SJSA1 (cell line): ENCODE measurements at places on chromosomes 11 and 22. TPM values are rescaled to one million over a fixed set of nuclear protein-coding genes. Genes with fewer than 3 reads are reported as not detected.

- no peak for DNase-seq
Measured at GRCh38 chr22:37802310-37803194, 5.2 kb upstream of the GCAT start.

- no peak for DNase-seq
Measured at GRCh38 chr11:67202028-67202427, 64.2 kb upstream of the GRK2 start.

- DNase-seq: peak; percentile 1
Measured at GRCh38 chr11:125165111-125165842, 726 bp downstream of the PKNOX2 start.

GRCh38 chr11:97461044-97461880, 1071.4 kb downstream of the JRKL start:
- DNase-seq: no peak

DNA sequence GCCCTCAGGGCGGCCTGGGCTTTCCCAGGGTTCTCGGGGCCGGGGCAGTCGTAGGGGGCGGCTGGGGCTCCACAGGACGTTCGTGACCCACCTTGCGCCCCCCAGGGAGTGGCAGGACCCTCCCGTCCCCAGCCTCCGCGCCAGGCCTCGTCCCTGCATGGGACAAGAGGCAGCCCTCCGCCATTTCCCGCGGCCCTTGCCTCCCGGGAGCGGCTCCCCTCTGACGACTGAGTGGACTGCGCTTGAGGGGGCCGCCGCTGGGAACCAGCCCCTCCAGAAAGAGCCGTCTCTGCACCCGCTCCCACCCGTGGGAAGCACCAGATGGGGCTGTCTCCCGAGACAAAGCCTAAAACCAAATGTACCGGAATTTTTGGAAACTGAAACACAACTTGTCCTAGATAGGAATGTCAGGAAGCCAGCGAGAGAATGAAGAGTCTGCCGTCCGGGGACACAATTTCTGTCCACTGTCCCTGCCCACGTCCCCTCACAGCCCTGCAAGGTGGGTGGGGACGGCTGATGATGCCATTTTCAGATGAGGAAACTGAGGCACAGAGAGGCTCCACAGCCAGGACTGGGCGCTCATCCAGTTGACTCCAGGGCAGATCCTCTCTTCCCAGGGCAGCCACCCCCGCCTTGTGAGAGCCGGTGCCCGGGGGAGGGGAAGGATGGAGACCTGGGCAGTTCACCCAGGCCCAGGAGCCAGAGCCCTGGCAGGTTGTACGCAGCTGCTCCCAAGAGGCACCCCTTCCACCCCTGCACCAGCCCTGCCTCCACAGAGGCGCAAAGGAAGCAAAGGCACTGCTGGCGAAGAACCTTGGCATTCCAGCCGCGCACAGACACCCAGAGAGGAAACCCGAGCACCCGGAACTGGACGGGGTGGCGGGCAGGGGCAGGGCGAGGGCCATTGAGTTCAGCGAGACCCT, 18.1 kb upstream of the PICK1 start:
- DNase-seq: no peak

- no peak for DNase-seq
Measured at GRCh38 chr11:33480626-33481025, 220.0 kb downstream of the C11orf91 start.

- peak; percentile 84 for DNase-seq
Measured at GRCh38 chr11:69352715-69353319, 58.9 kb downstream of the MYEOV start.

GRCh38 chr11:134116210-134116609, 47.3 kb downstream of the JAM3 start:
- DNase-seq: no peak

DNA sequence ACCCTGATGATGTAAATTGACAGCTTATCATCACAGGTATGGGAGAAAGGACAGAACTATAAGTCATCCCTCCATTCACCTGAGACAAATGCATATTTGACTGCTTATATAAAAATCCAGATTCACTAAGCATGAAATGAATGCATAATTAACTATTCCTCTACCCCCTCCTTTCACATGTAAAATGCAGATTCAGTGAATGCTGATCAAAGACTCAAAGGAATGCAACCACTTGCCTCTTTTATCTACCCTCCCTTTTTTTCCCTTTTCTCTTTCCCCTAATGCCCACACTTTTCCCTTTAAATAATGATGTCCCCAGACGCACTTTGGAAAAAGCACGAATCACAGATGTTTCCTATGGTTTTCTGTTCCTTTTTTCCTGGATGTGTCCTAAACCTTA, 4.5 kb upstream of the PLAAT4 start:
- DNase-seq: no peak

- DNase-seq: no peak
Measured at GRCh38 chr22:27350306-27350705, 451.2 kb downstream of the MN1 start.

DNA sequence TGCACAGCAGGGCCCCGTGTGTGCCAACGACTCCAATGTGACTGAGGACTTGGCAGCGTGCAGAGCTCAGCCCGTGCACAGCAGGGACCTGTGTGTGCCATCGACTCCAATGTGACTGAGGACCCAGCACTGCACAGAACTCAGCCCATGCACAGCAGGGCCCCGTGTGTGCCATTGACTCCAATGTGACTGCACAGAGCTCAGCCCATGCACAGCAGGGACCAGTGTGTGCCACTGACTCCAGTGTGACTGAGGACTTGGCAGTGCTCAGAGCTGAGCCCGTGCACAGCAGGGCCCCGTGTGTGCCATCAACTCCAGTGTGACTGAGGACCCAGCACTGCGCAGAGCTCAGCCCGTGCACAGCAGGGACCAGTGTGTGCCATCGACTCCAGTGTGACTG, 347.8 kb upstream of the B3GAT1 start:
- no peak for DNase-seq

GRCh38 chr11:108853864-108854263, 189.0 kb downstream of the DDX10 start:
- no peak for DNase-seq

GRCh38 chr11:69915151-69915500, 95.9 kb upstream of the FGF3 start:
- no peak for DNase-seq

GRCh38 chr11:47797633-47798032, 30.5 kb upstream of the FNBP4 start:
- DNase-seq: no peak

DNA sequence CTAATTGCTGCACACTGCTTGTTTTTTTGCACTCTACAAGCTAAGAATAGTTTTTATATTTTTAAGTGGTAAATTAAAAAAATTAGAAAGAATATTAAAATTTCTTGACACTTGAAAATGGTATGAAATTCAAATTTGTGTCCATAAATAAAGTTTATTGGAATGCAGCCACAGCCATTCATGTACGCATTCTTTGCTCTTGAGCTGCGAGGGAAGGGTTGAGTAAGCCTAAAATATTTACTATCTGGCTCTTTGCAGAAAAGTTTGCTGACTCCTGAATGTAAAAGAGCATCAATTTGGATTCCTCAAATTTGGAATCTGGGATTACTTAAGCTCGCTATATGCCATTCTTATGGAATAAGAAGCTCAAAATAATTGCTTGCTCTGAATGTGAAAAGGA, 3.4 kb upstream of the ADAMTS8 start:
- no peak for DNase-seq

DNA sequence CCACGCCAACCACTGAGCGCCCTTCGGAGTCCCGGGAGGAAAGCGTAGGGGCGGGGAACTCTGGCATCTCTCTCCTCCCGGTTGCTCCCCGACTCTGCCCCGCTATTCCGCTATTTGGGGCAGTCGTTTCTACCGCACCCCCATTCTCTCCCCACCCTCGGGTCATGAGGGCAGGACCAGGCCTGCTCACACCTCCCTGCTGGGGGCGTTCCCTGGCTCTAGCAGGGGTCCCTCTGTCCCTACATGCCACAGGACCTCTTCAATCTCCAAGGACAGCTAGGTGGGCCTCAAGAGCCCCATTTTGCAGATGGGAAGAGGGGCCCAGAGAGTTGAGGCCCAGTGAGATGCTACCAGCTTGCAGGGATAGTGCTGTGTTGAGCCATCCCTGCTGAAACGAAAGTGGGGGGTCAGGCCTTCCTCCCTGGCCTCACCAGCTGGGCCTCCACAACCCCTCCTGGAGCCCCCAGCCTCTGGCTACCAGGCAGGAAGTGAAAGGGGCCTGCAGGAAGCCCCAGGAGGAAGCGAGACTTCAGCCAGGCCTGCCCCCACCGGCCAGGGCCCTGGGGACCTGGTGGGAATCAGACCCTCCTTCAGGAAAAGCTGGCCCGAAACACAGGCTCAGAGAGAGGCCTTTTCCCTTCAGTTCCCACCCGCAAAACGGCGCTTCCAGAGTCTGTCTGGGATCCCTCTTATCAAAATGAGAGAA, 5.5 kb upstream of the SHISA8 start:
- no peak for DNase-seq

DNA sequence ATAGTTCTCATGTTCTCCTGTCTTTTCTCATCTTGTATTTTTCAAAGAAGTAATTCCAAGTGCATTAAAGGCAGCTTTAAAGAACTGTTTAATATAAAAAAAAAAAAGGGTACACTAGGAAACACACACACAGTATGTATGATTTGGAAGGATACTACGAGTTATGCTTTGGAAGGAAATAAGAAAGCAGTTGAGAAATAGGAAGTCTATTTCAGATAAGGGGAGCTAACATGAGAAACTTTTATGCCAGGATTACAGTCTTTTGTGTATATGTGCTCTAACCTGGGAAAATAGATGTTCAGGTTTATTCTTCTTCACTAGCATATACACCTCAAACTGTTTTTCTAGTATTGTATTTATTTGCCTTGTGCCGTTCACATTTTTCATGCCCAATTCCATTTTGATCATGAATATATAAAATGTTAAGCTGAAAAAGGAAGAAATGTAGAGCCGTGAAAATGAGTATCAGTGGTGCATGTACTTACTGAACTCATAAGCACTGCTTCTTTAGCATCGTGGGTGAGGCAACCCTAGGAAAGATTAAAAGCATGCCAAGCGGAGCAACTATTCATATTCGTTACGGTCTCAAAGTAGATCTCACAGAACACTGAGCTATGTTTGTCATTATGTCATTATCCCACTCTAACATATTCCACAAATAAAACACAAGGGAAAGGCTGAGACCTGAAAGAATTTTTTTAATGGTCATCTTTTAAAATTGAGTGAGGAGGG, 59.6 kb downstream of the GUCY1A2 start:
- no peak for DNase-seq

GRCh38 chr22:28817919-28818859, 17.8 kb upstream of the XBP1 start:
- DNase-seq: no peak

DNA sequence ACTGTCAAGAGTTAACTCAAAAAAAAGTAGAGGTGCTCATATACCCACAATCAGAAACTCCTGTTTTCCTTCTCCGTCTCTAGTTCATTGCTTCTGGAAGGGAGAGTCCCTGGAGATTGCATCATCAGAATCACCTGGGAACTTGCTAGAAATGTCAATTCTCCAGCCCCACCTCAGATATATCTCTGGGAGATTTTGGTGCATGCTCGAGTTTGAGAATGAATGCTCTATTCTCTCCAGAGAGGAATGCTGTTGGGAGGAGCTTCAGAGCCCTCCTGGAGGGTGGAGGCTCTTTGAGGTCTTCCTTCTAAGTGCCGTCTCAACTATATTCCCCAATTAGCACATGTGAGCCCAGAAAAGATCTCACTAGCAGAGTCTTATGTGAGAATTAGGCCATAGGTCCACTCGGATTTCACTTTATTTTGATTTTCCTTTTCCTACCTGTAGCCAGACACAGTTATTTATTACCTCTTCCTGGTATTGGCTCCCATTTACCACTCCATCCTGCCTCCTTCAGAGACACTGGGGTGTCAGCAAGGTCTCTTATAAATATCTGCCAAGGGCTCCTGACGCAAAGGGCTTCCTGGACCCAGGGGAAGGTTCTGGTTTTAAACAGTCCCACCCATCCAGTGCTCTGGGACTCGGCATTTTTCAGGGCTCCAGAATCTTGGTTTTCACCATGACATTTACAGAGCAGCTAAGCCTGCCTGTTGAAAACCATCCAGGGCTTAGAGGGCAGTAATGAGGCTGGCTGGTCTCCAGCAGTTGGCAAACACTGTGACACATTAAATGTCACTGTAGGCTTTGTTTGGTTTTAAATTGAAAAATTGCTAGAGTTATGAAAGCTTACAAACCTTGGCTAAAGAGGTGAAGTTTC, 136.2 kb downstream of the CD44 start:
- DNase-seq: no peak

- no peak for DNase-seq
Measured at GRCh38 chr11:27465629-27466028, 7.0 kb downstream of the LGR4 start.

DNA sequence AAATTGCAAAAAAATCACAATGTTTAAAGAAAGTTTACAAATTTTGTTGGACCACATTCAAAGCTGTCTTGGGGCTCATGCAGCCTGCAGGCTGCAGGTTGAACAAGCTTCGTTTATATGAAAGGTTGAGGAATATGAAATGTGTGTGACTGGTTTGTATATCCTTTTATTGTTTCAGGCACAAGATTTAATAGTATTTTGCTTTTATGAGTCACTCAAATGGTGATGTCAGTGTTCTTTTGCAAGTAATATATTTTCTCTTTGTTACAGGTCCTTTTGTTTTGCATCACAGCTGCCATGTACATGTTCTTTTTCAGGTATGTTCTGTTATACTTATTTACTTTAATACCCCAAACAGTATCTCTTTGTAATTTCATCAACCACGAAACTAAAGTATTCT, 198.6 kb downstream of the TMEM135 start:
- DNase-seq: no peak

GRCh38 chr11:109654091-109654490, 232.1 kb downstream of the C11orf87 start:
- no peak for DNase-seq

DNA sequence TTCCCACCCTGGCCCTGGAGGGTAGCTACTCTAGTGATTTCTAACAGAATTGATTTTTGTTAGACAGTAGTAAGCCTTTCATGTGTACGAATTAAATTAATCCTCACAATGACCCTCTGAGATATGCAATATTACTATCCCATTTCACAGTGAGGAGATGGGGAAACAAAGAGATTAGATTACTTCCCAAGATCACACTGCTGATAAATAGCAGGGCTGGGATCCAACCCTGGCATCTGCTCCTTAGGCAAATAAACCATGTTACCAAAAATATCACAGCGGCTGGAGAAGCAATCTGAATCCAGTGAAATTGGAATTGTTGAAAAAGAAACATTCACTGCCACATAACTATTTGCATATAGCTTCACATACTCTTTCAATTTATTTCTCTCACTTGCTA, 12.8 kb upstream of the CAVIN3 start:
- no peak for DNase-seq

DNA sequence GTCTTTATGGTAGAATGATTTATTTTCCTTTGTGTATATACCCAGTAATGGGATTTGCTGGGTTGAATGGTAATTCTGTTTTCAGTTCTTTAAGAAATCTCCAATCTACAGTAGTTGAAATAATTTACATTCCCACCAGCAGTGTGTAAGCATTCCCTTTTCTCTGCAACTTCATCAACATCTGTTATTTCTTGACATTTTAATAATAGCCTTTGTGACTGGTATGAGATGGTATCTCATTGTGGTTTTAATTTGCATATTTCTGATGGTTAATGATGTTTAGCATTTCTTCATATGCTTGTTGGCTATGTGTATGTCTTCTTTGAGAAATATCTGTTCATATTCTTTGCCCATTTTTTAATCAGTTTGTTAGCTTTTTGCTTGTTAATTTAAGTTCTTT, 901.2 kb downstream of the METTL15 start:
- no peak for DNase-seq

RGL4 gene
- total RNA-seq: not detected in 2 replicates

AMOTL1 gene
- total RNA-seq: 10.1 and 14.8 TPM in 2 replicates

UBQLN3 gene
- total RNA-seq: not detected in 2 replicates

DDI1 gene
- not detected in 2 replicates for total RNA-seq

OR6A2 gene
- total RNA-seq: not detected in 2 replicates

BAIAP2L2 gene
- not detected in 2 replicates for total RNA-seq

FZD4 gene
- total RNA-seq: 0.91 and 1.6 TPM in 2 replicates

MPPED2 gene
- total RNA-seq: not detected in 2 replicates
